Memory B cell (primary cell): ENCODE measurements at places on chromosomes 1 and 21.

- no peak for DNase-seq
Observed at GRCh38 chr1:193438312-193438711, 251.9 kb upstream of the B3GALT2 start.

DNA sequence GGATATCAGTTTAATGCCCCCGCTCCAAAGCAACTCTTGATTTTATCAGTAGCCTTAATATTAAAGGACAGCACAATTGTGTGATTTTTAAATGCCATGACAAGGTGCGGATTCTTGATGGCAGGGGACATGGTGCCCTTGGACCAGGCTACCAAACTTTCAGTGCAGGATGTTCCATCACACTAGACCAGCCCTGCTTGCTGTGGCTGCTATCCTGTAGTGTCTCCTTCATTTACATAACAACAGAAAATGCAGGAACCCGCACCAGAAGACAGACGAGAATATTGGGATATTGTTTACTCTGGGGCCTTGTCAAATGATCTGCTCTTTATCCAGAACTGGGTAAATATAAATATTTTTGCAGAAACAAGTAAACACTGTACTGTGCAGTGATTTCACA, 229.3 kb upstream of the PKN2 start:
- DNase-seq = no peak

DNA sequence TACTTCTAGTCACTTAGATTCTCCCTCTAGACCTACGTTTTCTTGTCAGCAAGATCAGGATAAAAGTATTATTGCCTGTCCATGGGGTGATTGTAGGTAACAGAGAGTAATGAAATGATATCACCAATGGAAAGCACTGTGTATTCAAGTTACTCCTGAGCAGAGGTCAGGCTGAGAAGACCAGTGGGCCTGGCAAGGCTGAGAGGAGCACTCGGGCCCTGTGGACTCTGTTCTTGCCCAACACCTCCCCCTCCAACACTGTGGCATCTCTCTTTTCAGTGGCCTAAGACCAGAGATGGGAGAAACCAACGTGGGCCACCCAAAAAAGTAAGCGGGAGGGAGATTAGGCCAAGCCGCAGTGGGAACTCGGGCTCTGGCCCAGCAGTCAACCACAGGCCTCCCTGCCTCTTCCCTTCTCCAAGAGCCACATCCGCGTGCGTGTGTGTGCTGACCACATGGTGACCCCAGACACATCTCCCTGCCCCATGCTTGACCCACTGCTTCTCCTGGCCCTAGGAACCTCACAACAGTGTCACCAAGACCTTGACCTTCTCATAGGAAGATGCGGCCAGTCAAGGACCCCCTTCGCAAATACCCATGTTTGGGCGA, 12.3 kb downstream of the RORC start:
- DNase-seq = no peak

DNA sequence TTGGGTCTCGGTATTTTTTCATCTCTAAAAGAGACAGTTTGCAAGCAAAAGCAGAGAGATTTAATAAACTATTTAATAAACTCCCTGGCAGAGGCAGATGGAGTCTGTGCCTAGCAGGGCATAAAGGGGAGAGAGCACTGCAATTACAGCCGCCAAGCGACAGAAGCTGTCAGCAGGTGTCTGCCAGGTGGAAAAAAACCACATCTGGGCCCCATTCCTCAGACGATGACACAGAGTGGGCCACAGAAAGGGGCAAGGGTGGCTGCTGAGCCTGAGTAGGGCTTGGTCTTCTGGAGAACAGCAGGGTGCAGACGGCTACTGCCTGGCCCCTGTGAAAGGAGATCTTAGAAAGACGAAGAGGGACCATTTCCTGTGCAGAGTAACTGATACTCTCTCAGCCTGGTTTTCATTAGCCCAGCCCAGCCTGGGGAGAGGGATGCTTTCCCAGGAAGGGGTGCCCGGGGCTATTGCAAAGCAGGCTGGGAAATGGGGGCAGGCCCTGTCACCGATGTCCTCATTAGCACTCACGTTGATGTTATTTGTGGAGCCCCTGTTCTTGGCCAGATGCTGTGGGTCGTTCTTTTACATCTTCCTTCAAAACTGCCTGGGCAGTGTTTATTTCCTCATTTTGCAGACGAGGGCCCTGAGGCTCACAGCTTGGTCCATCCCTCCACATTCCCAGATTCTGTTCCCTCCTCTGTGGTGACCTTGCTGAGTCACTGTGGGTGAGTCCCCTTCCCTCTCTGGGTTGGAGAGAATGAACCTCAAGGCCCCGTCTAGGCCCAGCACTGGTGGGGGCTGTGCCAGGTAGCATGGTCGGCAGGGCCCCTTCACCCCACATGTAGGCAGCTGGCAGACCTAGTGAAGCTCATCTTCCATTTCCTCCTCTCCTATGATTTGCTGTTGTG, 472.7 kb downstream of the PTPRU start:
- DNase-seq = no peak

- no peak for DNase-seq
Observed at GRCh38 chr1:234656944-234657654, 47.1 kb upstream of the IRF2BP2 start.

- DNase-seq = no peak
Observed at GRCh38 chr1:60044881-60045280, 28.7 kb downstream of the C1orf87 start.

DNA sequence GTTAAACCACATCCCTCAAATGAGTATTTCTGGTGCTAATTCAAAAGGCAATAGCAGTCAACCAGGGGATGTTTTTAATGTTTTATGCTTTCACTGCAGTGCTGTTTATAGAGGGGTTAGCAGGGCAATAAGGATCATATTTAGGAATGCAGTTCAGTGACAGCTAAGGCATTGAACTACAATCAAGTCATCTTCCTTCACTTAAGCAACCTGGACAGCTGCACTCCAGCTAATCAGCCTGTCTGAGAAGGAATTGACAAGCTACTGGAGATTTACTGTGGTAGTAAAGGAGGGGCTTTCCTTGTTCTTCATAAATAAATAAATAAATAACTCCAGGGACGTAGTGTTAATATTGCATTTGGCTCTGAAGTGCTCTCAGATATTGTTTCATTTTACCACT, 93.9 kb downstream of the DAB1 start:
- DNase-seq = no peak

GRCh38 chr1:36224537-36225282, 467 bp downstream of the THRAP3 start:
- DNase-seq = no peak

DNA sequence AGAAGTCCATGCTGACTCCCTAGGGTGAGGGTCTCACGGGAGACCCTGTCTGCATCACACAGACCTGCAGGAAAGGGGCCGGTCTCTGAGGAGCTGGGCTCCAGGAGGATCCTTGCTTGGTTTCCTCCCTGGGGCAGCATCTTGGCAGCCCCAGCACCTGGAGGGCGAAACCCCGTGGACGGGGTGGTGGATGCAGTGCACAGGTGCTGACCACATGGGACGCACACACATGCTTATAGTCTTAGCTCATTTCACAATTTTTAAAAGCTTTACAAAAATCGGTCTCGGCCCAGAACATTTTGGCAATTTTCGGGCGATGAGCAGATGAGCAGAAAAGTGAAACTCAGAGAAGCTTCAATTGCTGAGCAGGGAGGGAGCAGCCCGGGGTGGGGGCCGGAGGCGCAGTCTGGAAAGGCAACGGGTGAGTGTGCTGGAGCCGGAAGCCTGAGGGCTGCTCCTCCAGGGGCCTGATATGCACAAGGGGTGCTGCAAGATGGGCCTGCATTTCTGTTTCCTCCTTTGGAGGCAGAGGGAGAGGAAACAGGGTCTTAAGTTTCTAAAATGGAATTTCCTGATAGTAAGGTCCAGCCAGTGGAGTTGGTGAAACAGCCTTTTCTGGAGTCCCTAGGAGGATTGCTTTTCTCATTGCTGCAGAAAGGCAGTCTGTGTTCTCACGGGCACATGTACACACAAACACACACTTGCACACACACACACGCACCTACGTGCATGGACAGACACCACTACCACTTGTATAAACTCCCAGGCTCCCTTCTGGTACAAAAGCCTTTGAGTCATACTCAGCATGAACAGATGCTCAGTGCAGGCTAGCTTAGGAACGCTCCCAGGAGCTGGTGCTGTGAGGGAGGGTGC, 60.6 kb downstream of the SCCPDH start:
- DNase-seq = no peak

DNA sequence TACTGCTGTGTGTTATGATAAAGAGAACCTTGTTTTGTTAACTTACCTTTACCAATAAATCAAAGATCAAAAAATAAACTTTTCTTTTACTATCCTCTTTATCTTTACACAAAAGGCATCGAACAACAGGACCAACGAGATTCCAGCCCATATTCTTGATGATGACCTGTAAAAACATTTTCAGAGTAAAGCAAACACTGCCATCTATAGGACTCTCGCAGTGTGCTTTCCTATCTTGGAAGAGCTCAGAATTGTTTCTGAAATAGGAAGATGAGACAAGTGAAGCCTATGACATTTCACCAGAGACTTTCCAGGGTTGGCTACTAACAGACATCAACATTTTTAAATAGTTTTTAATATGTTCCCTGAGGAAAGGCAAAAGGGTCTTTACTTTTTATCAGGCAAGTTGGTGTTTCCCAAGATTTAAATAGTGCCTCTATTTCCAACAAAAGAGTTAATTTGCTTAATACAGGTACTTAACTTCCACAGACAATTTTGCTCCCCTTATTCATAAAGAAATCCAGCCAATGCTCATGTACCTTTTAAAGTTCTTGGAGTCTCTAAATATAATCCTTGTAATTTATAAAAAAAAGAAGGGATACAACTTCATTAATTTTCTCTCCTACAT, 7.3 kb downstream of the GLMN start:
- DNase-seq = no peak

GRCh38 chr1:171581766-171582165, 40.3 kb upstream of the MYOCOS start:
- no peak for DNase-seq

- DNase-seq = no peak
Observed at GRCh38 chr21:33977017-33977720, 61.6 kb upstream of the ATP5PO start.

DNA sequence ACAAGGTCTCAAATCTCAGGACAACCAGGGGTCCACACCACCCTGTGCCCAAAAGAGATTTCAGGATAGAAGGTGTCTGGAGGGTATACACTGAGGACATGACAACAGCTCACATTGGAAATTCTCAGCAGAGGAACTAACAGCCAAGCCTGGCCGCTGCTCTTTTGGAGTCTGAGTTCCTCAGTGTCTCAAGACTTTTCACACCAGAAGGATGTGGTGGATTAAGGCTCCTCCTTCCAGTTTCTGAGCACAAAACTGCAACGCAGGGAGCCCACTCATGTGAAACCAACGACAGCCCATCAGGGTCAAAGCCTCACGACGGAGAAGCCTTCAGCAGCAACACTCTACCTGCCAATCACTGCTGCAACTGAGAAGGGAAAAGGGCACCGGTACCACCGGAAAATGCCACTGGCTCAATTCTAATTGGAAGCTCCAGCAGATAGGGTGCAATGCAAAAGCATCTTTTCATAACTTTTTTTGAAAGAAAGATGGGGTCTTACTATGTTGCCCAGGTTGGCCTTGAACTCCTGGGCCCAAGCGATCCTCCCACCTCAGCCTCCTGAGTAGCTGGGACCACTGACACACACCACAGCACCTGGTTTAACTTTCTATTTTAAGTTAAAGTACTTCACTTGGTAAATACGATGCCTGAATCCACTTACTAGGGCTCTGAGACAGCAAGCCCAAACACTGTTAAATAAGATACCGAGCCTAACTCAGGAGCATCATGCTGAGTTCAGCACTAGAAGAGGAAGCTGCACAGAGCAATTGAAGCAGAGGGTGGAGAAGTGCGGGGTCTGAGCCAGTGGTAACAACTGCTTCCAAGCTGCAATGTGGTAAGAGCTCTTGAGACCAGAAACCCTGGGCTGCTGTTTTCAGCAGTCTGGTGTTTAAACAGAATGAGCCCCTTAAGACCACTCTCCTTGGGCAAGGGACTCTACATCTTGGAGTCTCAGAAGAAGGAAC, 7.8 kb downstream of the CAPZB start:
- peak; percentile 44 for DNase-seq

DNA sequence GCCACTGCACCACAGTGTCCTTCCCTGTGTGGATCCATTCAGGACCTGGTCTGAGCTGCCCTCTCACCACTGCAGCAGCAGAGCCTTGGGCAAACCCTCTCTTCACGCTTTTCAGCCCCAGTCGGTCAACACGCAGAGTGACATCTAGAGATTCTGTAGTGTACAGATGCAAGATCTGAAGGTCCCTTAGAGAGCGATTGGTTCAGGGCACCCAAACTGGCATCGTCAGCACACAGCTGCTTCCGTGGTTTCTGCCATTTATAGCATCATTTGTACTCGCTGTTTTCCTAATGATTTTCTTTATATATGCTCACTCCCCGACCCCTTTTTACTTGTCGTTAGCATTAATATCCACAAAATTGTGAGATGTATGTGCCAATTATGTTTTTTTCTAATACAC, 1.5 kb upstream of the ASCL5 start:
- DNase-seq = no peak

- no peak for DNase-seq
Observed at GRCh38 chr1:57489358-57490036, 65.6 kb upstream of the DAB1 start.

GRCh38 chr1:12150456-12151200, 16.2 kb upstream of the TNFRSF1B start:
- DNase-seq = no peak

- no peak for DNase-seq
Observed at GRCh38 chr1:112304612-112305011, 91.4 kb upstream of the CTTNBP2NL start.

DNA sequence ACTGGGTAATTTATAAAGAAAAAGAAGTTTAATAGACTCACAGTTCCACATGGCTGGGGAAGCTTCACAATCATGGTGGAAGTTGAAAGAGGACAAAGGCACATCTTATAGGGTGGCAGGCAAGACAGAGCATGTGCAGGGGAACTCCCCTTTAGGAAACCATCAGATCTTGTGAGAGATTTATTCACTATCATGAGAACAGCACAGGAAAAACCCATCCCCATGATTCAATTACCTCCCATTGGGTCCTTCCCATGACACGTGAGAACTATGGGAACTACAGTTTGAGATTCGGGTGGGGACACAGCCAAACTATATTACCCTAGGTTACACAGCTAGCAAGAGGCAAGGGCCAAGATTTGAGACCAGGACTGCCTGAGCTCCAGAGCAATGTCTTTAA, 30.4 kb upstream of the SOX13 start:
- no peak for DNase-seq

GRCh38 chr1:1313500-1314236, 5.3 kb downstream of the PUSL1 start:
- DNase-seq = no peak

GRCh38 chr1:110752941-110753725, 78.4 kb upstream of the KCNA3 start:
- no peak for DNase-seq

DNA sequence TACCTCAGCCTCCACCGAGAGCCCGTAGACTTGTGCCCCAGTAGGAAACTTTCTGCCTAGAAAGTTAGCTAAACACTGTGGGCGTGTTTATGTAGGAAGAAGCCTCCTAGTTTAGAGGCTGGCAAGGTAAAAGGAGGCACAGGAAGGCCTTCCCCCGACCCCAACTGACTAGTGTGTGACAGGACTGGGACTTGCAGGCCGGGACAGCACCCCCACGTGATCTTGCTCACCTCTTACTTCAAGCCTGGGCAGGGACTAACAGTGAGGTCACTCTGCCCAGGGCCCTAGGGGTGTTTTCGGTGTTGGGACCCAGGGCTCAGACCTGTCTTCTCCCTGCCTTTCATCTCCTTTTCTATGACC, 392 bp upstream of the TAGLN2 start:
- DNase-seq = no peak

- no peak for DNase-seq
Observed at GRCh38 chr1:161688946-161689345, 18.1 kb upstream of the FCRLA start.
